SJSA1 (cell line): ENCODE measurements at places on chromosomes 5 and 9. TPM values are rescaled to one million over a fixed set of nuclear protein-coding genes. Genes with fewer than 3 reads are reported as not detected.

- DNase-seq: no peak
Measured at GRCh38 chr5:168447808-168448207, 38.5 kb upstream of the RARS1 start.

GRCh38 chr9:33225319-33226147 lies 14.4 kb upstream of the SPINK4 start:
- peak; percentile 49 for DNase-seq

GRCh38 chr9:127336086-127336485 lies 60.9 kb upstream of the SLC2A8 start:
- no peak for DNase-seq

DNA sequence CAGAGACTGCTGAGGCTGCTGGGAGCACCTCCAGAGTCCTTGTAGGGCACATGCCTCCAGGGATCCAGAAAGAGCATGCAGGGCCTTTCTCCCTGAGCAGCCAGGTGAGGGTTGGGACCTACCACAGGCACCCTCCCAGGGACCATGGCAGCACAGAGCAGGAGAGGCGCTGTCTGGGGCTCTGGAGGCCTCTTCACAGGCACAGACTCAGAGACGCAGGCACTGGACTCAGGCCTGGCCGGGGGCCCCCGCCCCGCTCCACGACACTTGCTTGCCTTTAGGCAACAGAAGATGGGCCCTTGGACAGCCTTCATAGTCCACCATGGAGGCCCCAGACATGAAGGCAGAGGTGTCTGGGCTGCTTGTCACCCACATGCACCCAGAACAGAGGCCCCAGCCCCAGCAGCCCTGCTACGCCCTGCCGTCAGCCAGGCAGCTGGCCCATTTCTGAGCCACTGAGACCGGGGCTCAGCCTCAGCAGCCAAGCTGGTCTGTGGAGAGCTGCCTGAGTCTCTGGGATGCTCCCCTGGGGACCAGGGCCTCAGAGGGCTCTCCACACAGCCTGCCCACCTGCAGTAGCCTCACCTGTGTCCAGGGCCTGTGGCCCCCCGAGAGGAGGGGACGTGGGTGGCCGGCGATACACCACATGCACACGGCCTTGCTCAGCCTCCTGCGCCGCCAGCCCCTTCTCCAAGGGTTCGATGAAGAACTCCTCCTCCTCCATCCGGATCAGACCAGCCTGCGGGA lies 72.8 kb downstream of the ADAMTS2 start:
- no peak for DNase-seq

RNF44 gene
- 5.0 and 5.6 TPM in 2 replicates for total RNA-seq
